ENCODE measurements at places on chromosomes 6 and 20.

DNA sequence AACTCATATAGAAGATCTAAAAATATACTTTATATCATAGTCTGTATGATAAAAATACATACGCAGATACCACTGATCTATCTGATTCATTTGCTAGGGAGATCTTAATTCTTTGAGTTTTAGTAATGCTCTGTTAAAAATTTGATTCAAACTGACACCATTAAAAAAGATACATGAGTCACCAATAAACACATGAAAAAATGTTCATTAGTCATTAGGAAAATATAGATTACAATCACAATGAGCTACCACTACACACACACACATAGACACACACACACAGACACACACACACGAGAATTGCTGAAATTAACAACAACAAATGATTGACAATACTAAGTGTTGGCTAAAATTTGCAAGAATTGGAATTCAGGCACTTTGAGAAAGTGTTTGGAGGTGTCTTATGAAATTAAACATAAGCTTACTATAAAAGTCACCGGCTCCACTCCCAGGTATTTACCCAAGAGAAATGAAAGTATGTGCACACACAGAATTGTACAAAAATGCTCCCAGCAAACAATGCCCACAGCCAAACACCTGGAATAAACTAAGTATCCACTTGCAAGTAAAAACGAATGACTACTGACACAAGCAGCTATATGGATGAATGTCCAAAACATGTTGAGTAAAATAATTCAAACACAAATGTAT is 117.7 kb upstream of the GGTLC1 start:
- no peak for DNase-seq

GRCh38 chr20:11551479-11551878 is 366.2 kb upstream of the BTBD3 start:
- no peak for DNase-seq

- no peak for DNase-seq
Observed at GRCh38 chr20:62174021-62174804, 8.6 kb upstream of the MTG2 start.

DNA sequence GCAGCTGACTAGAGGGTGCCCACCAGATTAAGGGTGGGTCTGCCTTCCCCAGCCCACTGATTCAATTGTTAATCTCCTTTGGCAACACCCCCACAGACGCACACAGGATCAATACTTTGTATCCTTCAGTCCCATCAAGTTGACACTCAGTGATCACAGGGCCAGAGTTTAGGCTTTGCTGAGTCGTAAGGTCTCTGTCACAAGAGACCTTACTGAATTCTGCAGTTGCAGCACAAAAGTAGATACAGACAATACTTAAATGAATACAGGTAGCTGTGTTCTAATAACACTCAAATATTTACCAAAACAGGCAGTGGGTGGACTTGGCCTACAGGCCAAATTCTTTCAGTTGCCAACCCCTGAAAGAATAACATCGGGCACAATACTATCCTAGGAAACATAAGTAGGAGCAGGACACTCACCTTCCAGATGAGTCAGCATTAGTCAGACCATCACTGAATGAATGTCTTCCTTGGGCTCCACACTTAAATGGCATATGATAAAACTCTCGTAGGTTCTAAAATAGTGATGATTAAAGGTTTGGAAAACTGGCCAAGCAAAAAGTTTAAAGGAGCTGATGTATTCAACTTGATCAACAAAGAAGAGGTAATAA is 190.0 kb downstream of the UBE3D start:
- DNase-seq = no peak

GRCh38 chr6:10556992-10557391 is 35.8 kb downstream of the GCNT2 start:
- DNase-seq = no peak

GRCh38 chr6:29887330-29887818 is 55.0 kb upstream of the HLA-A start:
- DNase-seq = peak; percentile 79

DNA sequence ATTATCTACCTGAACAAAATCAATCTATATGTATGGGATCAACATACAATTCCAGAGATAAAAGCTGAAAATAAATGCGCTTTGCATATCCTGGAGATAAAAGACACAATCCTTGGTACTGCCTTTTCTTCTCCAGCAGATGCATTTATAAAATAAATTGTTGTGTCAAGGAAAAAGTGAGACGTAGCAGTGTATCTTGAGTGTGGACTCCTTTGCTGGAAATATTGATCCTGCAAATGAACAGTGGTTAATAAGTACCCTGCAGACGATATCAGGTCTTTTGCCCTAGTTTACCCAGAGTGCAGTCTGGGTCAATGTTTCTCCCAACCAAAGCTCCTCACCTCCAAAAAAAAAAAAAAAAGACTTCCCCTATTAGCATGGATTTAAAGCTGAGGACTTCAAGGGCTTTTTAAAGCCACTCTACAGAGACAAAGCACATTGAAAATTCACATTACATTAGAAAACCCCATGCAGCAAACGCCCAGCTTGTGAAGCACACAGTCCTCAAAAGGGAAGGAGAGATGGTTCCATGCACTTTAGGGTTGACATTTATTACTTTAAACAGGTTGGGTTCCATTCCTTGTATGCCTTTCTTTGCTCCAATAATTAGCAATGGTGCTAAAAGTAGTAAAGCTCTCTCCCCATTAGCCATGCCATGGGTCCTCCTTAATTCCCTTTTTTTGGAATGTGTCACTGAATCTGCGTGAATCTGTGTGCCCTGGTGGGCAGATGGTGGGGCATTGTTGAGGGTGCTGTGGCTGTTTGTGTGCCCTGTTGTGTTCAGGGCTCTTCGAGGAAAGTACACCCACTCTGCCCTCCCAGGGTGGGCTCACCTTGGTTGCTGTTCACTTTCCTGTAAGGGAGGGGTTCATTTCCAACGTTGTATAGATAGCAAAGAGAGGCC is 21.1 kb downstream of the FOXA2 start:
- DNase-seq = no peak

DNA sequence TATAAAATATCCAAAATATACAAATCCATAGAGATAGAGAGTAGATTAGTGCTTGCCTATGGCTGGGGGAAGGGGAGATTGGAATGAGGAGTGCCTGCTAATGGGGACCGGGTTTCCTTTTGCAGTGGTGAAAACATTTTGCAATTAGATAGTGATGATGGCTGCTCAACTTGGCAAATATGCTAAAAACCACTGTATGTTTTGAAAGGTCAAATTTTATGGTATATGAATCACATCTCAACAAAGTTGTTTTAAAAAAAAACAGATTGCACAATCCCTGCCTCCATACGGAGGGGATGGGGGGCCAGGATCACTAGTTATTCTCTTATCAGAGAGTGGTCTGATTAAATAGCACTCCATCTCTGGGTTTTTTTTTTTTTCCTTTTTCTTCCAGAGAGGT is 76.9 kb upstream of the RIPOR2 start:
- DNase-seq = no peak

DNA sequence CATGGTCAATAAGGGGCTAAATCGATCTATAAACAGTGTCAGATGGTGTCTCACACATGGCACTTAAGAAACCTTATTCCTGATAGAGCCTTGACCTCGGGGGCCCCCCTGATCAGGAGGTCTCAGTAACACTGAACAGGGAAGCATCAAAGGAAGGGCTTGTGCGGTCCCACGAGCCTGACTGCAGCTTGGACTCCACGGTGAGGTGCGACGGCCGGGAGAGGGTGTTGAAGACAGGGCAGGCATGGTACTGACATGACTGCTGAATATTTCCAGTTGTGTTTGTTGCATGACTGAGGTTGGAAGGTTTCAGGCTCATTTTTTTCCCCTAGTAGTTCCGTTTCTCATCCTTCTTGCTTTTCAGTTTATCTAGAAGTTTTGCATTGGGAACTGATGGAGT is 107.1 kb upstream of the JAG1 start:
- DNase-seq = no peak

DNA sequence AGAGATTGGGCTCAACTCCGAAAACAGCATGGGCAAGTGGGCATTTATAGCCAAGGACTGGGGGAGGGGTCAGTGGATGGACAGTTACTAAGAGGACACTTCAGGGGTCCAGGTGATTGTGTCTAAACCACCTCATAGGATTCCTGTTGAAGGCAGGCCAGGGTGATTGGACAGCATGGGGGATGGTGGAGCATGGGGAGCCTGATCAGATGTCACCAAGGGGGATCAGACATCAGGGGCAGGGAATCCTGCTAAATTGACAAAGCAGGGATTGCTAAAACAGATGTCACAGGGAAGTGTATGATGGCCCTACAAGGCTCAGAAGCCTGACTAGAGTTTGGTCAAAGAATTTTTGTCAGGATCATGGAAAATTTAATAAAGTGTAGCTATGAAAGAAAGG is 2.4 kb upstream of the PYGB start:
- DNase-seq = no peak

DNA sequence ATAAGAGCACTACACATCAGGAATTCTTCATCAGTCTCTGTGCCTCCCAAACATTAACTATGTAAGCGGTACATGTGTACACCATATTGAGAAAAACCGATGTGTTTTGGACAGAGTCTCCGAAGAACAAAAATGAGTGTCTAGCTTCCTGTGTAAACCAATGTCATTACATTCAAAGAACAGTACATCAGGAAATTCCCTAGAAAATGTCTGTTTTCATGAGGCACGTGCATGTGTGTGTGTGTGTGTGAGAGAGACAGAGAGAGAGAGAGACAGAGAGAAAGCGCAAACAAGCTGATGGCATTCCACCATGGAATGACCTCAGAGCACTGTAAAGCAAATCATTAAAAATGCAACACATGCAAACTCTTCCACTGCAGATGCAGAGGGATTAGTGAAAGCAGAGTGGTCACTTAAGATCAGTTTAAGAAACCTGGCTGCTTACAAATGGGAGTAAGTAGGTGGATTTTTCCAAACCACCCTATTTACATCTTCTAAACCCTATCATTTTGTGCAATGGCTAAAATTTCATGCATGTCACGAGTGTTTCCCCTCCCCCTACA is 133.9 kb downstream of the HIVEP2 start:
- DNase-seq = no peak

GRCh38 chr6:121944354-121944753 is 455.1 kb upstream of the HSF2 start:
- DNase-seq = no peak
